ENCODE measurements at places on chromosomes 7 and 10.

DNA sequence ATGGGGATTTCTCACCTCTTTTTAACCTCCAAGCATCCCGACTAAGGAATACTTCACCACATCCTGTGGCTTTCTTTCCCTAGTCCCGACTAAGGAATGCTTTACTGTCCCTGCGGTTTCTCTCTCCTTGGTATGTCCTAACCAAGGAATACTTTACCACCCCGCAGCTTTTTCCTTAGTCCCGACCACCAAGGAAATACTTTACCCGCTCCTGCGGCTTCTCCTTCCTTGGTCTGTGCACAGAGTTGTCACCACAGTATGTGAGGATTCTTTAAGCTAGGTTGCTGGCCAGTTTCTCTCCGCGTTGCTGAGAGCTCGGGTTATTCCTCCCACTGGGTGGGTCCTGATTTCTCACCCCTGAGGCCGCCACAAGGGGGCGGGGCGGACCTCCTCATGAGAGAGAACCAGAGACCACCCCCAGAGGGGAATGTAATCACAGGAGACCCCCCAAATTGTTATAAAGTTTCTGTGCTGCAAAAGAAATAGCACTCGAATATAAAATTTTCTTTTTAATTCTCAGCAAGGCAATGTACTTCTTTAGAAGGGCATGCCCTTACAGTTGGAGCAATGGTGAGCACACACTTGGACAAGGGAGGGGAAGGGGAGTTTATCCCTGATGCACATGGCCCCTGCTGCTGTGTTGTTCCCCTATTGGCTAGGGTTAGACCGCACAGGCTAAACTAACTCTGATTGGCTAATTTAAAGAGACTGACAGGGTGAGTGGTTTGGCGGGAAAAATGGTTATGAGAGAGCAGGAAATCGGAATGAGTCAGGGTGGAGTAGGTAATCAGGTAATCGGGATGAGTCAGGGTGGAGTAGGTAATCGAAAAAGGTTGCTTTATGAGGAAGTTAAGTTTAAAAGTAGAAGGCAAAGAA, 12.8 kb downstream of the SUGCT start:
- no peak for DNase-seq

- no peak for DNase-seq
Measured at GRCh38 chr10:6877722-6878392, 297.8 kb upstream of the PRKCQ start.

GRCh38 chr7:24820730-24821044, 63.4 kb upstream of the GSDME start:
- DNase-seq = no peak

DNA sequence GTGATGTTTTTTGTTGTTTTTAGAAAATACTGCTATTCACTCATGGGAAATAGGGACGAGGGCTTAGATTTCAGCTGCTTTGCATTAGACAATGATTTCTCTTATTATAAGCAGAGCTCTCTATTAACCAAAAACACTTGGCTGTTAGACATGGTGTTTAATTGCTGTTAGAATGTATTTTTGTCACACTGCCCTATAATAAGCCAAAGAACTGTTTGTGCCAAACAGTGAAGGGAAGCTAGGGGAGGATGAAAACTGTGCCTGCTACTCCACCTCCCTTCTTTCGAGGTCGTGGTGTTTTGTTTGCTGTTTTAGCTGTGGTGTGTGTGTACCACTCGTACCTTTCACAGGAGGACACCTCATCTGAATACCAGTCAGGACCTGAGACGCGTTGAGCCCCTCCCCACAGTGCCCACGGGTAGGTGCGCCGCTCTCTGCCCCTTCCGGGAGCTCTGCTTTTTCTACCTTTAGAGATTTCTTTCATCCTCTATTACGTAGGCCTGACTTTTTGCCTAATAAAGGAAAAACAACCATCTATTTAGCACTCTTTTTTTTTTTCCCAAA, 57.9 kb downstream of the CUX1 start:
- DNase-seq = no peak

GRCh38 chr7:55132890-55133551, 114.2 kb downstream of the EGFR start:
- no peak for DNase-seq

DNA sequence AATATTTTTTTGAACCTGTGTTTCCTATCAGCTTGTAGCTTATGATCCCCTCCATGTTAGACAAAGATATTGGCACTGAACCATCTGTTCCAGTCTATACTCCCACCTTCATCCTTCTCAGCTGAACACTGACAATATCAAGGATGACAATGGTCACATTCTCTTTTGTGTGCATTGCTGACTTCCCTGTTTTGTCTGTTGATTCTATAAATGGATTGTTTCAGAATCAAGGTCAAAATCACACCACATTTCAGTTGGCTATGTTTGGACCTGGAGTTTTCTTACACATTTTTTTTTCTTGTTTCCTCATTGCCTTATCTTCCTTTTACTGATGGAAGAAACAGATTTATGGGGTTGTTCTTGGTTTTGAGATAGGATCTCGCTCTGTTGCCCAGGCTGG, 11.3 kb upstream of the SMURF1 start:
- no peak for DNase-seq

DNA sequence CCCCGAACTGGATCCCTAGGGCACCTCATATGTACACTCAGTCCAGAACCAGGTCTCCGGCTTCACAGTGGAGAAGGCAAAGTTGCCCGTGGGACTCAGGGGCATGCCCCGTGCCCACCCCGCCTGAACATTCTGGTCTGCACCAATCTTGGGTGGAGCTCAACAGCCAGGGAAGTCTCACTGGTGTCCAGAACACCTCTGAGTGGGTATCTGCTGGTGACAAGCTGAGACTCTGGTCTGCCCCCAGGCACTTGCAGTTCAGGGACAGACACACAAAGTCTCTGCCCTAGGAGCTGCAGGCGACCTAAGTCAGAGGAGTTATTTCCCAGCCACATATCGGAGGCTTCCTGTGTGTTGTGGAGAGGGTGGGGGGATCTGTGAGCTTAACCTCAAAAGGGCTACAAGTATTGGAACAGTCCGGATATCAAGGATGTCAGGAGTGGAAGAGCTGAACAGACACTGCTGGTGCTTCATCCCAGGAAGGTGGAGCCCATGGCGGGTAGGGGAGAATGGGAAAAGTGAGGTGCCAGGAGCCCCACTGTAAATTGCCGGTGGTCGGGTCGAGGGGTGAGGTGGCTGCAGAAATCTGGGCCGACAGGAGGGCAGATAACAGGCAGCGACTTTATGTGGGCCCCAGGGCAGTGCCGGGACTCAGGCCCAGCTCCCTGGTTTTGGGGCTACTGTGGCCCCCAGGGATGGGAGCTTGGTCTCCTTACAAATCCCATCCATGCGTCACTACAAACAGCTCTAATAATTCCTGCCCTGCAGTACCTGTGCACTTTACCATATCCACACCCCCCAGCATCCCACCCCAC, 8.6 kb upstream of the TLX1 start:
- no peak for DNase-seq

DNA sequence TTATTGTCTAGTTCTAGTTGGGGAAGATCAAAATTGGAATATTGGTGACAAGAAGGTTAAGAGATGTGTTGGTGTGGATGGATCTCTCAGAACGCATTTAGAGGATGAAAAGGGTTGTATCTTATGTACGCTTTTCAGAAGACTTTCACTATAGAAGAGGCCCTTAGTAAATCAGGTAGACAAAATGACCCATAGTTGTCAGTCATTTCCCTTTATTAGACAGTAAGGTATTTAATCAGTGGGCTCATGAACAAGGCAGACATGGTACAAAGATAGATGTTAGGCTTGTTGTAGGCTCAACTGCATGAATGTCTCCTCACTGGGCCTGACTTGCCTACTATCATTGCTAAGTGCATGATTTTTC, 359.2 kb downstream of the PHF14 start:
- no peak for DNase-seq

- DNase-seq = no peak
Measured at GRCh38 chr10:112304267-112304859, 21.2 kb downstream of the TECTB start.

DNA sequence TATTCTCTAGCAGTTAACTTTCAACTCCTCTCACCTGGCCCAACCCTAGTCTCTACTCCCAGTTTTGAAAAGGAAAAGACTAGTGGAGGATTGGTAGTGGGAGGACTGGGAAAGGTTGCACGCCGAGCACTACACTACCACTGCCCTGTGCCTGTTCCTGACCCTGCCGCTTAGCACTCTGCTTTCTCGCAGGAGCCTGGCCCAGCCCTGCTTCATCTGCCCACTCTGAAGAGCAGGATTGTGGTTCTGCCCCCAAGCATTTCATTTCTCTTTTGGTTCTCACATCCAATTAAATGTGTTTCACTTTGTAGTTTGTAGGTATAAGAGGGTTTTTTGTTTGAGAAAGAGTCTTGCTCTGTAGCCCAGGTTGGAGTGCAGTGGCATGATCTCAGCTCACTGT, 31.5 kb upstream of the RBM20 start:
- DNase-seq = no peak

DNA sequence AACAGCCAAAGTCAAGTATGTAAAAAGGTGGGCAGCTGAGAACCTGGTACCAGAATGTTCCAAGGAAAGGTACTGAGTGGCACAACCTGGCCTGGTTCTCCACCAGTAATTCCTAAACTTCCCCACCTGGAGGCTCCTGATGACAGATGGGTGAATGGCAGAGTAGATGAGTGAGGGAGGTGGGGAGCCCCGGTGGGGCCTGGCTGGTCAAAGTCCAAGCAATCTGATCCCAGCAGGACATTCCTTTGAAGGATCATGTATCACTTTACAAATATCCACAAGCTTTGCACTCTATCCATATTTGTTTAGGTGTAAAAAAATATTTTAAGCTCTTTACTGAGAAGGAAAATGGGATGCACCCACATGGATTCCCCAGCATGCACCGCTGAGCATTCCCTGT, 250.2 kb downstream of the DPP6 start:
- DNase-seq = no peak

- no peak for DNase-seq
Measured at GRCh38 chr7:8353991-8354390, 79.4 kb upstream of the NXPH1 start.

DNA sequence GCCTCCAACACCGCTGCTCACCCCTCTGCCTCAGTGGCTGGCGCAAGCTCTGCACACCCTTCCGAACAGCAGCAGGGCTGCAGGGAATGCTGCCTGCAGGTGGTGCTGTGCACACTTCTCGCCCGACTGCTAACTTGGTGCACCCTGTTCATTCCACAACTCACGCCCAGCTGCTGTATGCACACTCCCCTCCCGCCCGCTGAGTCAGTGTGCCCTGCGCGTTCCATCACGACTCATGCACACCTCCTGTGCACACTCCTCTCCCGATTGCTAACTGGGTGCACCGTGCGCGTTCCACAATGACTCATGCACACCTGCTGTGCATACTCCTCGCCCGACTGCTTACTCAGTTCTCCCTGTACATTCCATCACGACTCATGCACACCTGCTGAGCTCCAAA, 21.5 kb downstream of the ADARB2 start:
- DNase-seq = peak; percentile 37

DNA sequence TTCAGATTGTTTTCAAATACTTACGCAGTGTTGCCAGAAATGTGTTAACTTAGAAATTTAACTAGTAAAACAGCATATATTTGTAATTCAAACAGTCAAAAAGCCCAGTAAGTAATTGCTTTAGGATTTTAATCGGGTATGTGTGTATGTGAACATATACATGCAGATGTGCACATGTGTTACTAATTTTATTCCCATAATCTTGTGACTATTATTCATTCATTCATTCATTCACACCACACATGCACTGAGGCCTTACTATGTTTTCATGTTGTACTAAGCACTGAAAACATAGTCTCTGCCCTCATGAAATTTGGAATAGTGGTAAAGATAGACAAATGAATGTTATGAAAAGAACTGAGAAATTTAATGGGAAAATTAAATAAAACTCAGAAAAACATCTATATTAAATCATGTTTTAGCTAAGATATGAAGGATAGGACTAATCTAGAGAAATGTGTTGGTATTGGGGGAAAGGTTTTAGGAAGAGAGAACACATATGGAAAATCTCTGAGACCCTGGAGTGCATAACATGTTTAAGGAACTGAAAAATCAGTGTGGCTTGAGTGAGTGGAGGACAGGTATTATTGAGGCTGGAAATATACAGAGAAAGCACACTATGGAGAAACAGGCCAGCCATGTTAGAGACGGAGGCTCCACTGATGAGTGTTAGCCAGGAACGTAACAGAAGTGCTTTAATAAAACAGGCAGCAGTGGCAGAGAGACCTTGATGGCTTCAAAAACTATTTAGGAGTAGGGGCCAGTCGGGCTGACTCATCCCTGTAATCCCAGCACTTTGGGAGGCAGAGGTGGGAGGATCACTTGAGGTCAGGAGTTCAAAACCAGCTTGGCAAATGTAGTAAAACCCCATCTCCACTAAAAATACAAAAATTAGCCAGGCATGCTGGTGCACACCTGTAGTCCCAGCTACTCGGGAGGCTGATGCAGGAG, 80.3 kb downstream of the HDAC9 start:
- no peak for DNase-seq

- DNase-seq = no peak
Measured at GRCh38 chr10:12081879-12082557, 13.3 kb downstream of the DHTKD1 start.

DNA sequence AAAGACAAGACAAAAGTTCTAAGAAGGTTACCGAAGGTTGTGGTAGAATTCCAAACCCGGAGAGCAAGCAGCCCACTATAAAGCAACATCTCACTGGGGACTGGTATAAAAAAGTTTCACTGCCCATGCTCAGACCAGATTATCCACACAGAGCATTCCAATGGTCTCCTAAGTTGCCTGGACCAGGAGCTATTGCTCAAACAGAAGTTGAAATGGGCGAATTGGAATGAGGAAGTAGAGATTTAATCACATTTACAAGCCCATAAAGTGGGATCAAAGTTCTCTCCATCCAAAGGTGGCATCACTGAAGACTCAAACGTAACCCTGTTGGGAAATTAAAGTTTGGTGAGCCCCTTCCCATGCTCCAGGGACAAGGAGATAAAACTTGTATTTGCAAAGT, 19.8 kb downstream of the OR2F1 start:
- DNase-seq = no peak

- DNase-seq = no peak
Measured at GRCh38 chr10:124025152-124025551, 68.2 kb downstream of the CHST15 start.

DNA sequence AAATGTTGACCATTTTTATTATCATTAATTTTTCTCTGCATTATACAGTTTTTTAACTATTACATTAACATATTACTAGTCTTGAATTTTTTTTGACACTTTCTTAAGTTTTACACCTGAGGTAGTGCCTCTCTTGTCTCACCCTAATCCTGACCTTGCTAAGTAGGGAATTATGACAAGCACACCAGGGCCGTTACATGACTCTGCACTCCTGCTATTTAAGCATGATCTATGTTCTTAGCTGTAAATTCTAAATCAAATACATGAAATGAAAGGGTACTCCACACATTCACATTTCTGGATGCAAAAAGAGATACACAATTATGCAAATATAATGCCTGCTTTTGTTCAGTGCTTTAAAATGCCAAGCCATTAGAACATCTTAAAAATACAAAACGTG, 23.6 kb downstream of the CPVL start:
- no peak for DNase-seq

DNA sequence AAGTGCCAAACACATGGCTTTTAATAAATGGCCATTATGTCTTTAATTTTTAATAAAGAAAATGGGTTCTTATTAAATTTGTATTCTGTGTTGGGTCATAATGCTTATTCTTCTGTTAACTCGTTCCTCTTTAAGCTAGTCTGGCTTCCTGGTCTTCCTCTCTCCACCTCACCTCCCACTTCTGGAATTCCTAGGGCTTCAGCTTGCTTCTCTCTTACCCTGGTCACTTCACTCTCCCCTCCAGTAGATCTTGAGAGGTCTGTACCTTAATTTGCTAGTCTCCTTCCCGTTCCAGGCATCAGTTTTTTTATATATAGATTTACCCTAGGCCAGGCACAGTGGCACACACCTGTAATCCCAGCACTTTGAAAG, 111.2 kb downstream of the RALA start:
- DNase-seq = no peak

GRCh38 chr7:868189-868486, 8.2 kb upstream of the GET4 start:
- DNase-seq = no peak

All from neural crest cell (in vitro differentiated cells).